ENCODE measurements at places on chromosomes 11 and 22.

GRCh38 chr11:8355416-8355742 is 91.7 kb upstream of the LMO1 start:
- DNase-seq = no peak

GRCh38 chr11:57798905-57799559 is 37.4 kb downstream of the CTNND1 start:
- DNase-seq = no peak

DNA sequence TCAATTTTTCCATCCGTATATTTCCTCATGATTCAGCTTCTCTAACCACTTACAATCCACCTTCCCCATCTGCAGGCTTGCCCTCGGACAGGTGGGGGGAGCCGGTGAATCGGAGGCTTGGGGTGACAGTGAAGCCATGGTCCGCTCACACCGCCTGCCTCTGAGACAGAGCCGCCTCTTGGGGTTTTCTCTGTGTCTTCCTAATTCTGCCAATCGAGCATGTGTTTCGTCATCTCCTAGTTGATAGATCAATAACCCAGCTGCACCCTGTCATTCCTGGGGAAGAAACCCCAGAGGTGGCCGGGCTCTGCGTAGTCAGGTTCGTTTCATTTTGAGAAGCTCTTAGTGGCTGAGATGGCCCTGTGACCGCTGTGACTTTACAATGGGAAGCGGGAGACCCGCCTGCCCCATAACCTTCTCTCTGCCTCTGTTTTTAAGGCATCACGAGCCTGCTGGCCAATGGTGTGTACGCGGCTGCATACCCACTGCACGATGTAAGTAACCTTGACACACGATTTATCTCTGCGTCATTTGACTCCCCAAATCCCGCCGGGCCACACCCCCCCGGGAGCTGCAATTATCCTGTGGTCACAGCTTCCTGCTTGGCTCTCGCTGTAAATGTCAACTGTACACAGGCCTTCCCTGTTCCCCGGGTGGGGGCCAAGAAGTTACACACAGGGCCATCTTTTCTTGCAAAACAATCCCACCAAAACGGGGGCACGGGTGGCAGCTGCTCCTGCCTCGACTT is 33.3 kb downstream of the ANO1 start:
- peak; percentile 62 for DNase-seq

GRCh38 chr11:126776119-126776518 is 224.5 kb downstream of the KIRREL3 start:
- no peak for DNase-seq

DNA sequence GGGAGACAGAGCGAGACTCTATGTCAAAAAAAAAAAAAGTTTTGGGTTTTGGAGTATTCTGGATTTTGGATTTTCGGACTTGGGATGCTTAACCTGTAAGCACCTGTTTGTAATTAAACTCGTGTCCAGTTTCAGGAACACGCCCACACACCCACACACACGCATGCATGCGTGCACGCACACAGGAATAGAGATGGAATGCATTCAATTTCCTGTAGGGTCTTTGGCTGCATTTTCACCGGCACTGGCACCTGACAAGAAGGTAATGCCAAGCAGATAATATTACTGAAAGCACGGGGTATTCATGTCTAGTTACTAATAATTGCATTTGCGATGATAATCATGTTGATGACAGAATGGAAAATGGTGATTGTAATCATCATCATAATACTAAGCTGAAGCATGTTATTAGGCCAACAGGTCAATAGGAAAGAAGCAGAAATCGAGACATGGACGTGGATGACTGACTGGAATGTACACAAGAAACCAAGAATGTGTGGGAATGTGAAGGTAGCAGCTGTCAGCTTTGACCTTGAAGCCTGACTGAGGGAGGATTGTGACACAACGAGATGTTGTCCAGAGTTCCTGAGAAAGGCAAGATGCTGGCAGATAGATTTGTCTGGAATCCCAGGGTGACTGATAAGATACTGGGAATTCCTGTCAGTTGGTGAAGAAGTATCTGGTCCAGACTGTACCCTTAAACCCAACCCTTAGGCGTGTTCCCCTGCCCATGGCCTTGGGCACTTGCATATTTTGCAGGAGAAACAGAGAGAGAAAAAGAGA is 108.6 kb downstream of the SYN3 start:
- no peak for DNase-seq

Data from posterior cingulate gyrus (tissue), 11 donors.